ENCODE measurements at places on chromosomes 6 and 20.

GRCh38 chr6:22364306-22364705 is 67.5 kb upstream of the PRL start:
- DNase-seq = no peak

DNA sequence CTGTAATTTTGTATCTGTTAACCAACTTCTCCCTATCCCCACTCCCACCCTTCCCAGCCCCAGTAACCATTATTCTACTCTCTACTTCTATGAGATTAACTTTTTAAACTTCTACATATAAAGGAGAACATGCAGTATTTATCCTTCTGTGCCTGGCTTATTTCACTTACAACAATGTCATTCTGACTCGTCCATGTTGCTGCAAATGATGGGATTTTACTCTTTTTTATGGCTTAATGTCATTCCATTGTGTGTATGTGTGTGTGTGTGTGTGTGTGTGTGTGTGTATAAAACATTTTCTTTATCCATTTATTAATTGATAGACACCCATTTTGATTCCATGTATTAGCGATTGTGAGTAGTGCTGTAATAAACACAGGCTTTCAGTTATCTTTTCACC is 76.1 kb downstream of the COL19A1 start:
- no peak for DNase-seq

DNA sequence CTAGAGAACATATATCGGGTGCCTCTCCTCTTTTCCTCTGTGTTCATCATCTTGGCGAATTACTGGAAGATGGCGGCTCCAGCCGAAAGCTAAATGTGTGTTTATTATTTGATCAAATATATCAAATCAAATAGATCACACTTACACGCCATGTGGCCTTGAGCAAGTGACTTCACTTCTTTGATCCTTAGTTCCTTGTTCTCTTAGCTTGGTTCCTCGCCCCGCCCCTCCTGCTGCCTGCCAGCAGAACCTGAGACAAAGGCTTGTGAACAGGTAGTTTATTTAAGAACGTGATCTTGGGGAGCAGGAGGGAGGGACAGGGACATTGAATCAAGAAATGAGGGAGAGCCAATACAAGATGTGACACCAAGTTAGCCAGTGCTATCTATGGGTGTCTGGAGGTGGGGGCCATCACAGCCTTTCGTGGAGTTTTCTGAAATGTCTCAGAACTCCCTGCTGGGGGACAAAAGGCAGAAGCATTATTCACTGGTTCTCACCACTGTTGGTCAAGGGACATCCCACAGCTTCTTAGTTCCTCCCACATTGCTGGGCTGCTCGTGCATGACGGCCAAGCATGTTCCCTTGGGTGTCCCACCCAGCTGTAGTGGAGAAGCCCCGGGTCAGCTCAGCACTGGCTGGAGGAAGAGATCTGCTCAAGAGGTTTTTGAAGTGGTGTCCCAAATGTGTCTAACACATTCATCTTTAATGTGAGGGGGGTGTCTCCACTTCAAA is 44.9 kb upstream of the RNF24 start:
- DNase-seq = no peak

DNA sequence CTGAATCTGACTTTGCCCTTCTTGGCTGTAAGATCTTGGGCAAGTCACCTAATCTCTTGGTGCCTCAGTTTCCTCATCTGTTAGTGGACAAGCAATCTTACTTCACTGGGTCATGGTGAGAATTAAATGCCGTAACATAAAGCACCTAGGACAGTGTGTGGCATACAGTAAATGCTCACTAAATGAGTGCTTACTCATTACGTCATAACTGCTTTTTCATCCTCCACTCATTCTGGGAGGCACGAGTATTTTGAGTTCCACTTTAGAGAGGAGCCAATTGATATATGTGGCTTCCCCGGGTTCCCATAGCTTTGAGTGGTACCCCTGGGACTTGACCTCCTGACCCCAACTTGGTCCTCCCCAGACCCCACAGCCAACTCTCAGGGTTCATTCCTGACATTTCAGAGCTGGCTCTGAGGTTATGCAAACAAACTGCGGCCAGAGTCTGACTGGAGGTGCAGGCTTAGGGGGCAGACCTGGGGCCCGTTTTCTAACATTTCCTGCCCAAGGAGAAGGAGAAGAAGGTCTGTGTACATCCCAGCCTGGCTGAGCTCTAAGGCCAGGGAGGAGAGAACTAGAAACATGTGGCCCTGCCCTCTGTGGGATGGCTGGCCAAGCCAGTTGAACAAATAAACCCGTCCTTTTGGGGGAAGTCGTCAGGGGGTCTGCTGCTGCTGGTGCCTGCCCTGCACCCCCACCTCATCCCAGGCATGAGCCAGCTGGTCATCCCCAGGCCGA is 5.8 kb downstream of the ANGPT4 start:
- no peak for DNase-seq

GRCh38 chr20:18404172-18404571 is 62.7 kb downstream of the DZANK1 start:
- no peak for DNase-seq

- DNase-seq = no peak
Measured at GRCh38 chr6:40550202-40551101, 36.7 kb downstream of the LRFN2 start.

Measured in T-cell (primary cell).